T-cell (primary cell): ENCODE measurements at places on chromosomes 11 and 22.

DNA sequence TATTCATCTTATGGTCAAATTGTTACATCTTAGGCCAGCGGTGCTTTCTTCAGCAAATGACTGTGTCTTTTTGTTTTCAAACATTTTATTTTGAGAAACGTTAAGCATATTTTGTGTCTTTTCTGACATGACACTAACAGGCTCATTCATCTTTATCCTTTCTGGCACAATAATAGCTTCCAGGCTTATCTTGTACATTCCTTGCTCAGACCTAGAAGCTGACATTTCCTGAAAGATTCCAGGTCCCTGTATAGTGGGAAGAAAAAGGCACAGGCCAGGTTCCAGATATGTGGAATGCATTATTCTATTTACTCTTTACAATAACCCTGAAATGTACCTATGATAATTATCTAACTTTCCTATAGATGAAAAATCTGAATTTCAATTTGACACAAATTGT is 379.1 kb upstream of the B3GAT1 start:
- DNase-seq = no peak

GRCh38 chr11:69859275-69859934 is 40.2 kb upstream of the FGF3 start:
- DNase-seq = no peak

GRCh38 chr11:8567602-8568198 is 26.3 kb downstream of the STK33 start:
- DNase-seq = no peak

- no peak for DNase-seq
Measured at GRCh38 chr11:64356498-64357411, 2.2 kb upstream of the RPS6KA4 start.

GRCh38 chr22:32531931-32532819 is 57.6 kb downstream of the FBXO7 start:
- no peak for DNase-seq

GRCh38 chr11:95387325-95387724 is 156.3 kb upstream of the SESN3 start:
- no peak for DNase-seq

DNA sequence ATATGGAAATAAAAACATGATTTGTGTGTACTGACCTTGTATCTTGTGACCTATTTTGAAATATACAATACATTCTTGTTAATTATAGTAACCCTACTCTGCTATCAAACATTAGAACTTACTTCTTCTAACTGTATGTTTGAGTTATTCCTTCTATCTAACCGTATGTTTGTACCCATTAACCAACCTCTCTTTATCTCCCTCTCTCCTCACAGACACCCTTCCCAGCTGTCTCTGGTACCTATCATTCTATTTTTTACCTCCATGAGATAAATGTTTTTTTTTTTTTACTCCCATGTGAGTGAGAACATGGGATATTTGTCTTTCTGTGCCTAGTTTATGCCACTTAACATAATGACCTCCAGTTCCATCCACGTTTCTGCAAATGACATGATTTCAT is 128.7 kb downstream of the DDX10 start:
- DNase-seq = no peak

- peak; percentile 81 for DNase-seq
Measured at GRCh38 chr11:33257897-33258630, 883 bp downstream of the HIPK3 start.

GRCh38 chr11:110362971-110363509 is 66.6 kb upstream of the RDX start:
- DNase-seq = no peak

GRCh38 chr22:37849089-37849751 is at the start of gene EIF3L:
Gene EIF3L (plus strand): TSS chr22:37849419. CDS start chr22:37849450, 31 bp downstream.
- peak; percentile 84 for DNase-seq

GRCh38 chr22:43901976-43902643 is 10.3 kb upstream of the PNPLA5 start:
- DNase-seq = no peak

GRCh38 chr11:95187723-95188122 is 43.3 kb downstream of the SESN3 start:
- no peak for DNase-seq

GRCh38 chr11:61636676-61637075 is 43.5 kb upstream of the DAGLA start:
- no peak for DNase-seq

DNA sequence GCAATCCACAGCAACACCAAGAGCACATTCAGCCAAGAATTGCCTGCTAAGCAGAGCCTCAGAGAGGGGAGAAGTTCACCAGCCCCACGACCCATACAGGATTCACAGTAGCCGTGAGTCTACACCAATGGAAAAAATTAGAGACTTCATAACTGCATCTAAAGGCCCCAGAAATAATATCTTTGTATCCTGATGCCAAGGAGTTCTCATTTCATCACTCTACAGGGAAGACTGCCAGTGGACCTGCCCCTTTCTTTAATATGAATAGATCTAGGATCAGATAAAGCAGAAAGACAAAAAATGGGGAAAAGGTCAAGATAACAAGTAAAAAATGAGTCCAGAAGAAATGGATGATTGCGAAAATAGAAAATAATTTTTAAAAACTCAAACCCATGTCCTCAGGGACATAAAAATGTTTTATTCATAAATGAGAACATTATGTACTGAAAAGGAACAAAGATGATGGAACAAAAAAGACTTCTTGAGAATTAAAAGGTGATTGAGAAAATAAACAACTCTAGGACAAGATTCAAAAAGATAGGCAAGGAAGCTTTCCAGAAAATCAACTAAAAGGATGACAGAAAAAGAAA is 9.5 kb downstream of the APOL3 start:
- no peak for DNase-seq

GRCh38 chr11:5364214-5364613 is 12.9 kb downstream of the OR51B6 start:
- DNase-seq = no peak

DNA sequence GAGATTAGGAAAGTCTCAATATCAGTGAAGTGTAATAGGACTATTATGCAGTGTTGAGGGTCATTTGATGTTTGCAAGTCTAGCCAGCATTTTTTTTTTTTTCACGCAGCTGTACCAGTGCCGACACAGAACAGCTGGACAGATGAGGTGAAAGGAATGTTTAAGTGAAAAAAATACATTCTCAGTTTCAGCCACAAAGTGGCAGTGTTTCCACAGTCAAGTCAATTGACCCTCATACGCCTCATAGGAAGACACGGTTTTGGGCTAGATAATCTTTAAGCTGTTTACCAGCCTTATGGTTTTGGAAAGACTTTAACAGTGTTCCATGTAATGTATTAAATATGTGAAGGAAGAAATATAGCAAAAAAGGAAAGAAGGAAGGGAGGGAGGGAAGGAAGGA is 349.9 kb upstream of the ANO3 start:
- no peak for DNase-seq

- DNase-seq = no peak
Measured at GRCh38 chr11:64763526-64764039, 3.8 kb upstream of the PYGM start.

GRCh38 chr22:19610518-19611253 is 86.5 kb upstream of the CLDN5 start:
- DNase-seq = peak; percentile 50

- no peak for DNase-seq
Measured at GRCh38 chr22:33073989-33074418, 15.8 kb upstream of the SYN3 start.

DNA sequence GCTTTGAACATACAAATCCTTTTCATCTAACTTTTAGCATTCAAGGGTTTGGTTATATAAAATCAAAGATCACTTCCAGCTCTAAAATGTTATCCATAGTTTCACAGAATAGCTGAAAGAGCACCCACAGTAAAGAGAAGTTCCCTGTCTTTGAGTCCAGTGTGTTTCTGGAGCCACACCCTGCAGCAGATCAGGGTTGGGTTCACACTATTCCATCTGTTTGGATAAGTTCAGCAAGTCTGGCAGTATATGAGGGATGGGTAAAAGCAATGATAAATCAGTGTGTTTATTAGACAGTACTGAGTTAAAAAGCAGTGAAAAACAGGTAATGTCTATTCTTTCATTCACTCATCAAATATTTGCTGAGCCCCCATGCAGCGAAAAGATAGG is 135.8 kb upstream of the PITPNB start:
- DNase-seq = no peak

GRCh38 chr11:13288375-13289029 is 10.9 kb downstream of the BMAL1 start:
- DNase-seq = no peak

GRCh38 chr11:113831314-113831713 is 44.1 kb downstream of the USP28 start:
- no peak for DNase-seq

DNA sequence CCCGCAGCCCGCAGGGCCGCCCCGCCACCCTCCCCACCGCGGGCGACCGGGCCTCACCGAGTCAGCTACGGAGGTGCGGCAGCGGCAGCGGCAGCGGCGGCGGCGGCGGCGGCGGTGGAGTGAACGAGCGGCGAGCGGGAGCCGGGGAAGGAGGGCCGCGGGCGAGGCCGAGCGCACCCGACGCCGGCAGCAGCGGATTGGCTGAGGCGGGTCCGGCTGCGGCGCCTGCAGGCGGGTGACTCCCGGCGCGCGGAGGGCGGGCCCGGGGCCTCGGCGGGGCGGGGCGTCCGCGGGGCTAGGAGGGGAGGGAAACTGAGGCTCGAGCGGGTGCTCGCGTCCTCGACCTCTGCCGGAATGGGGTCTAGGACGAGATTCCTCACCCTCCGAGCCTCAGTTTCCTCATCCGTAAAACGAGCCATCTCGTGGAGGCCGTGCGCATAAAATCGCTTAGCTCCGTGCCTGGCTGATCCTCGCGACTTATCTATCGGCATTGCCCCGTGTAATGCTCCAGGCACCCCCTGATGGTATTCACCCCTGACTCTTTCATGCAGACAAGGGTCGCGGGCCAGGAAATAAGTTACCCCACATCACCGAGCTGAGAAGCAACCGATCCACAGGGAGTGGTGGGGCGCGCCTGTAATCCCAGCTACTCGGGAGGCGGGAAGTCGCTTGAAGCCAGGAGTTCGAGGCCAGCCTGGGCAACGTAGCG is at the start of gene CPT1A:
Gene CPT1A, minus strand, starts transcription at position 199 of the 709 bp plus-strand sequence. CDS start 26,442 bp downstream, outside the sequence.
- DNase-seq = peak; percentile 33

GRCh38 chr11:102488208-102488607 is 35.6 kb upstream of the TMEM123 start:
- DNase-seq = no peak
